ENCODE measurements at places on chromosomes 3 and 15. TPM values are rescaled to one million over a fixed set of nuclear protein-coding genes. Genes with fewer than 3 reads are reported as not detected.
A peak's percentile ranks its signal among the peaks of the same experiment; 100 is the strongest.

- H3K27ac ChIP-seq: no peak overlapping the region
- H3K4me1 ChIP-seq: no peaks in the 10 kb centered on the region
- DNase-seq: no peak
- no peaks in the 10 kb centered on the region for H3K27me3 ChIP-seq
Observed at GRCh38 chr15:67400890-67401289, 120.0 kb upstream of the C15orf61 start.

- H3K27me3 ChIP-seq: no peaks in the 10 kb centered on the region
- no peak overlapping the region for H3K27ac ChIP-seq
- H3K4me3 ChIP-seq: no peak overlapping the region
- H3K36me3 ChIP-seq: no peaks in the 10 kb centered on the region
Observed at GRCh38 chr15:80514071-80514780, 110.0 kb downstream of the ARNT2 start.

DNA sequence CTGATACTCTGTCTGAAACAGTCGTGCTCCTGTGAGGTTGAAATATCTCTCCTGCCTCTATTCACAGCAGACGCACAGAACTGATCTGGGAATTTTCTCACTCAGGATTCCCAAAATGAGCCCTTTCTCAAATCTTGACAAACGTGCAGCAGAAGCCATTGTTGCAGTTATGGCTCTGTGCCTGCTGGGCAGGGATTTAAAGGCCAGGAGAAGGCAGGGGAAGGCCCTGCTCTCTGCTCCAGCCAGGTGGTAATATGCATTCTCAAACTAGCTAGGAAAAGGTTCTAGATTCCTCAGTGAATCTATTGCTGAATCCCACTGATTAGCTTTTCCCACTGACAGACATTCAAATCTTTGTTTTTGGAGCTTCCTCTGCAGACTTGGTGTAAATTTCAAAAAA lies 2.2 kb downstream of the MINAR1 start:
- DNase-seq: no peak
- peaks cover 10% of the 10 kb centered on the region for H3K27me3 ChIP-seq

DNA sequence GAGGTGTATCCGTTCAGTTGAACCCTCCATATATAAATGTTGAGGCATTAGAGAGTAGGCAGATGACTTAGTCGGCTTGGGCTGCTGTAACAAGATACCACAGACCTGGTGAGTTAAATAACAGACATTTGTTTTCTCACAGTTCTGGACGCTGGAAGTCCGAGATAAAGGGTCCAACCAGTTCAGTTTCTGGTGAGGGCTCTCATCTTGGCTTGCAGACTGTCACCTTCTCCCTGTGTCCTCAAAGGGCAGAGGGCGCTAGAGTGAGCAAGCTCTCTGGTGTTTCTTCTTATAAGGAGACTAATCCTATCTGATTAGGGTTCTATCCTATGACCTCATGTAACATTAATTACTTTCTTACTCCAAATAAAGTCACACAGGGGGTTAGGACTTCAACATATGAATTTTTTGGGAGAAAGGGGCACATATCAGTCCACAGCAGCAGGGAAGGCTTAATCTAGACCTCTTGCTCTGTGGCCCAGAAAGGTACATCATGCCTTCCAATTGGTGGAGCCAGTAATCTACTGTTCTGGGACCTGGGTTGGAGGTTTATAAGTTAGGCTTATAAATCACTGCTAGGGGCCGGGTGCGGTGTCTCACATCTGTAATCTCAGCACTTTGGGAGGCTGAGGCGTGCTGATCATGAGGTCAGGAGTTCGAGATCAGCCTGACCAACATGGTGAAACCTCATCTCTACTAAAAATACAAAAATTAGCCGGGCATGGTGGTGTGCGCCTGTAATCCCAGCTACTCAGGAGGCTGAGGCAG lies 26.3 kb upstream of the SLC28A2 start:
- DNase-seq: no peak
- no peaks in the 10 kb centered on the region for H3K27me3 ChIP-seq
- H3K36me3 ChIP-seq: no peaks in the 10 kb centered on the region
- no peaks in the 10 kb centered on the region for H3K4me1 ChIP-seq

DNA sequence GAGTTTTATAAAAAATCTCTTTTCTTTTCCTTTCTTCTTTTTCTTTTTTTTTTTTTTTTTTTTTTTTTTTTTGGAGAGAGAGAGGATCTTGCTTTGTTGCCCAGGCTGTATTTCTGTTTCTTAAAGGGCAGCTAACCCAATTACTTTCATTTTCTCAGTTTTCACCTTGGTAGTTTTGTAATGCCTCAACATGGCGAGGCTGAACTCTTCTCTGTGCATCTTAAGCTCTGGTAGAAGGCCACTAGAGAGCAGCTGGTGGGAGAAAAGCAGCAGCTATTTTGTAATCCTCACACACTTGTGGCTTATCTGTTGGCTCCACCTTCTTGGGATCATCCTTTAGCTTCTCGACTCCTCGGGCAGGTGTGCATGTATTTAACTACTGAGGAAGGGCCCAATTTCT lies 152.2 kb upstream of the MEIS2 start:
- DNase-seq: no peak
- no peaks in the 10 kb centered on the region for H3K36me3 ChIP-seq
- H3K4me3 ChIP-seq: no peak overlapping the region
- H3K27ac ChIP-seq: no peak overlapping the region

DNA sequence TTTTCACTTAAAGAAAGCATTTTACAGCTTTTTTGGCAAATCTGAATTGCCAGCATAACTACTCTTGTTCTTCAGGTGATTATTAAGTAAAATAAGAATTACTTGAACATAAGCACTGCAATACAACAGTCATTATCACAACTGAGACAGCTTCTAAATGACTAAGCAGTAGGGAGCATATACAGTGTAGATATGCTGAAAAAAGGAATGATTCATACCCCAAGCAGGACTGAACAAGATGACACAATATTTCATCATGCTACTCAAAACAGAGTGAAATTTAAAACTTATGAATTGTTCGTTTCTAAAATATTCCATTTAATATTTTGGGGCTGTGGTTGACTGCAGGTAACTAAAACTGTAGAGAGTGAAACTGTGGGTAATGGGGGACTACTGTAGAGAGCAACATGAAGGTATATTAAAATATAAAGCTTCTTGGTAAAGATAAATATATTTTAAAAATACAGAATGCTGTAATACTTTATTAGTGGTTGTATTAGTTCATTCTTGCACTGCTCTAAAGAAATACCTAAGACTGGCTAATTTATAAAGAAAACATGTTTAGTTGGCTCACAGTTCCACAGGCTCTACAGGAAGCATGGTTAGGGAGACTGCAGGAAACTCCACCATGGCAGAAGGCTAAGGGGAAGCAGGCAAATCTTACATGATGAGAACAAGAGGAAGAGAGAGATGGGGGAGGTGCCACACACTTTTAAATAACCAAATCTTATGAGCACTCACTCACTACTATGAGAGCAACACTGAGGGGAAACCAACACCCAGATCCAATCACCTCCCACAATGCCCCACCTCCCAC lies 84.8 kb downstream of the DCLK3 start:
- no peaks in the 10 kb centered on the region for H3K27me3 ChIP-seq
- no peak overlapping the region for H3K27ac ChIP-seq
- DNase-seq: no peak
- H3K4me1 ChIP-seq: no peaks in the 10 kb centered on the region

DNA sequence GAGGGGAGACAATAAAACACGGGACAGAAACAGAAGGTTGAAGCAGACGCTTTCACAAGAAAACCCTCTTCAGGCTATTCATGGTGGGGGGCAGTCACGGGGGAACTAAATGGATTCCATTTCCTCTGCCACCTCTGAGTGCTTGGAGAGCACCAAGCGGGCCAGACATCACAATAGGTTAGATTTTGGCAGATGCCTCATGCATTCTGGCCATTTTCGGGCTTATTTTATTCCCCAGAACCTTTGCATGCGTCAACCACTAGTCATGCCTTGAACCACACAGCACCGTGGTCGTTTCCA lies 82.2 kb downstream of the RORA start:
- H3K27ac ChIP-seq: no peak overlapping the region
- no peaks in the 10 kb centered on the region for H3K36me3 ChIP-seq
- no peak for DNase-seq
- H3K27me3 ChIP-seq: no peaks in the 10 kb centered on the region

DNA sequence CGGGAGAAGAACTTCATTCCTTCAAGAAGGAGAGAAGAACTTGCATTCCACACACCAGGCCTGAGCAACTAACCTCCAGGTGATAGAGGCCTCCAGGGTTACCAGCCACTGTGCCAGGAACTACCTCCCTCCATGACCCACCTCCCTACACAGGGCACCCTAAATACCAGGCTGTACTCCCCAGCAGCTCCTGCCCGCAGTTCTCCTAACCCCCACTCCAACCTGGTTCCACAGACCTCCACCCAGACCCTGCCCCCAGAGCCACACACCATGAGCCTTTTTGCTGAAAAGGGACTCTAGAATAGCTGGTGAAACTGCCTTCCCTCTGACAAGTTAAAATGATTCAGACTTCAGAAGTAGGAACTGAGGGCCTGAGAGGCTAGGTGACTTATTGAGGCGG lies 8.2 kb downstream of the IGDCC3 start:
- no peak overlapping the region for H3K4me3 ChIP-seq
- no peaks in the 10 kb centered on the region for H3K36me3 ChIP-seq
- H3K27me3 ChIP-seq: no peaks in the 10 kb centered on the region
- no peaks in the 10 kb centered on the region for H3K4me1 ChIP-seq
- no peak overlapping the region for H3K27ac ChIP-seq

DNA sequence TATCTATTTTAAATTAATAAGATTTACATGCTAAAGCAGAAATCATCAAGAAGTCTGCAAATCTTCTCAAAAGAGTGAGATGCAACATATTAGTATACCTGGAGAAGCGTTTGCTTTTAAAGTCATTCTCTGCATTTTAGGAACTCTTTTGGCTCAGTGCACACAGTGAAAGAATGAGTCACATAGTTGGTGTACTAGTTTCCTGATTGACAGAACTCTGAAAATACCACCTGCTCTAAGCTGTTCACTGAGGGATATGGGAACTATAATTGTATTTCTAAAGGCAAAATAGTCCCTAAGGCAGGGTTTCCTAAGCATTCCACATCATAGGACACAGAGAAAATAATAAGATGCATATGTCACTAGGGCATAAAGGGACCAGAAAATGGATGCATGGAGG lies 838.5 kb downstream of the DIPK2A start:
- H3K4me3 ChIP-seq: no peak overlapping the region
- H3K4me1 ChIP-seq: no peaks in the 10 kb centered on the region
- no peak for DNase-seq

GRCh38 chr15:64650552-64650951 lies 124.8 kb downstream of the RBPMS2 start:
- no peak for DNase-seq
- no peaks in the 10 kb centered on the region for H3K27me3 ChIP-seq
- H3K27ac ChIP-seq: no peak overlapping the region

GRCh38 chr3:7651274-7651673 lies 790.4 kb downstream of the GRM7 start:
- DNase-seq: no peak
- H3K27me3 ChIP-seq: no peaks in the 10 kb centered on the region
- no peak overlapping the region for H3K27ac ChIP-seq
- H3K4me3 ChIP-seq: no peak overlapping the region
- H3K36me3 ChIP-seq: no peaks in the 10 kb centered on the region

- no peaks in the 10 kb centered on the region for H3K27me3 ChIP-seq
- H3K4me3 ChIP-seq: no peak overlapping the region
- H3K4me1 ChIP-seq: peaks cover 7% of the 10 kb centered on the region
- H3K27ac ChIP-seq: no peak overlapping the region
Observed at GRCh38 chr3:127654374-127654773, 18.4 kb upstream of the ABTB1 start.

- no peaks in the 10 kb centered on the region for H3K27me3 ChIP-seq
- H3K4me1 ChIP-seq: no peaks in the 10 kb centered on the region
- no peak overlapping the region for H3K4me3 ChIP-seq
- no peaks in the 10 kb centered on the region for H3K36me3 ChIP-seq
- DNase-seq: no peak
Observed at GRCh38 chr3:181998828-181999227, 287.1 kb downstream of the SOX2 start.

Gene LYZL4
- not detected for total RNA-seq

- no peaks in the 10 kb centered on the region for H3K27me3 ChIP-seq
- peak overlapping the region; percentile 48 for H3K27ac ChIP-seq
- H3K4me3 ChIP-seq: no peak overlapping the region
- DNase-seq: no peak
- H3K36me3 ChIP-seq: no peaks in the 10 kb centered on the region
Observed at GRCh38 chr15:39188930-39189329, 391.9 kb upstream of the THBS1 start.

Gene MYRIP
- 3.5 TPM for total RNA-seq

- H3K36me3 ChIP-seq: no peaks in the 10 kb centered on the region
- H3K27ac ChIP-seq: no peak overlapping the region
- DNase-seq: no peak
- H3K4me1 ChIP-seq: peaks cover 26% of the 10 kb centered on the region
Observed at GRCh38 chr15:76345880-76346668, 9.5 kb downstream of the ISL2 start.

GRCh38 chr3:32432711-32433530 lies 41.3 kb downstream of the CMTM7 start:
- no peak overlapping the region for H3K27ac ChIP-seq
- DNase-seq: no peak
- no peak overlapping the region for H3K4me3 ChIP-seq
